ENCODE measurements at places on chromosomes 2 and 18. TPM values are rescaled to one million over a fixed set of nuclear protein-coding genes. Genes with fewer than 3 reads are reported as not detected.

Gene BZW1
- 207 TPM for total RNA-seq

Gene RAB27B
- total RNA-seq: 1.5 TPM

DNA sequence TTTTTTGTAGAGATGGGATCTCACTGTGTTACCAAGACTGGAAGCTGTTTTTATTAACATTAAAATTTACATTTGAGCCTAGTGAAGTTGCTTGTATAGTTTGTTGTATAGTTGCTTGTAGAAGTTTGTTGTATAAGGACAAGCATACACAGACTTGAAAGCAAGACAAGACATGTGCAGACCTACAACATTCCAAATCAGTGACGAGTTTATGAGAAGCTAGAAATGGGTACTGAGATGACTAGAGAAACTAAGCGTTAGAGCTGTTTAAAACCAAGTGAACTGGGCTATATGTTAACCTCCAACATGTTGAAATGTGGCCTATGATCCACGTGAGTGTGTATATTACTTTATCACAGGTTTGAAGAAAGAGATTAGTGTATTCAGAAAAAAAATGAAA lies 39.1 kb downstream of the ABCB11 start:
- no peaks in the 10 kb centered on the region for H3K4me1 ChIP-seq
- no peaks in the 10 kb centered on the region for H3K27me3 ChIP-seq
- H3K36me3 ChIP-seq: no peaks in the 10 kb centered on the region
- DNase-seq: no peak
- no peak overlapping the region for H3K4me3 ChIP-seq

- peaks cover 5% of the 10 kb centered on the region for H3K27me3 ChIP-seq
- H3K27ac ChIP-seq: no peak overlapping the region
- H3K4me3 ChIP-seq: peak overlapping the region; percentile 50
- no peaks in the 10 kb centered on the region for H3K4me1 ChIP-seq
- H3K36me3 ChIP-seq: no peaks in the 10 kb centered on the region
These were observed 1.2 kb upstream of the HAAO start for GRCh38 chr2:42793334-42794270.

- H3K27me3 ChIP-seq: no peaks in the 10 kb centered on the region
- H3K27ac ChIP-seq: no peak overlapping the region
- H3K4me1 ChIP-seq: no peaks in the 10 kb centered on the region
- no peaks in the 10 kb centered on the region for H3K36me3 ChIP-seq
- H3K4me3 ChIP-seq: no peak overlapping the region
- DNase-seq: no peak
These were observed 441.0 kb downstream of the DSC3 start for GRCh38 chr18:30601541-30601940.

DNA sequence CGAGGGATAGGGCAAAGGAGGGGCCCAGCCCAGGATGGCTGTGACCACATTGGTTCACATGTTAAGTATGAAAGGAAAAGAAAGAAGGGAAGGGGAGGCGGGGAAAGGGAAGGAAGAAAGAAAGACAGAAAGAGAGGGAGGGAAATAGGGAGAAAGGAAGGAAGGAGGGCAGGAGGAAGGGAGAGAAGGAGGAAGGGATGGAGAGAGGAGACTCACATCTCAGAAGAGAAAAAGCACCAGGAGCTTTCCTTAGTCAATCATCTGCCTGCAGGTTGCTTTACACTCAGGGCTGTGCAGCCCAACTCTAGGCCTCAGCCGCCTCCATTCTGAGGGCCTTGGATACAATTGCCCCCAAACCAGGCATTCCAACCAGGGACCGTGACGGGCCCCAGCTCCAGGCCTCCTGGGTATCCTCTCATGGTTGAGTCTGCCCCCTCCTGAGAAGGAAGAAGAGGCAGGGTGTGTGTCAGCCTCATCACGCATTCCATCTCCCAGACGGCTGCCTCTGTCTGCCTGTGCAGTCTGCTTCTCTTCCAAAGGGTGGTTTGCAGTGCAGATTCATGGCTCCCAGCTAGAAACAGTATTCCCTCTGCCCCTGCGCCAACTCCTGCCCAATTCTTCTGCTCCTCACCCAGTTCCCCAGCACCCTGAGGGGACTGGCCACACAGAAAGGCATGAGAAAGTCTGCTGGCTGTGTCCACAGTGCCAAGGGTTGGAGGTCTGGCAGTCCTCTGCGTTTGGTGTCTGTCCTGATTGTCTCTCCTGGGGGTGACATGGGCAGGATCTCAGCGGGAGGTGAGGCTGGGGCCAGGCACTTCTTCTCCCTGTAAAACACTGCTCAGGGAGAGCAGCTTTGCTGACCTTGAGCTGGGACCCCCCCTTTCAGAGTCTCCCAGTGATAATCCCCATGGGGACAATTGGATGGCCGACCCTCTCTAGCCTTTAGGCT lies 163.3 kb downstream of the SMAD7 start:
- H3K4me1 ChIP-seq: peaks cover 6% of the 10 kb centered on the region
- no peaks in the 10 kb centered on the region for H3K36me3 ChIP-seq
- H3K27me3 ChIP-seq: no peaks in the 10 kb centered on the region

GRCh38 chr2:17758118-17758517 lies 4.2 kb downstream of the GEN1 start:
- no peaks in the 10 kb centered on the region for H3K36me3 ChIP-seq
- H3K4me3 ChIP-seq: no peak overlapping the region
- no peaks in the 10 kb centered on the region for H3K27me3 ChIP-seq
- no peak for DNase-seq

All from naive thymus-derived CD4-positive, alpha-beta T cell (primary cell).